ENCODE measurements at places on chromosomes 16 and 17.

DNA sequence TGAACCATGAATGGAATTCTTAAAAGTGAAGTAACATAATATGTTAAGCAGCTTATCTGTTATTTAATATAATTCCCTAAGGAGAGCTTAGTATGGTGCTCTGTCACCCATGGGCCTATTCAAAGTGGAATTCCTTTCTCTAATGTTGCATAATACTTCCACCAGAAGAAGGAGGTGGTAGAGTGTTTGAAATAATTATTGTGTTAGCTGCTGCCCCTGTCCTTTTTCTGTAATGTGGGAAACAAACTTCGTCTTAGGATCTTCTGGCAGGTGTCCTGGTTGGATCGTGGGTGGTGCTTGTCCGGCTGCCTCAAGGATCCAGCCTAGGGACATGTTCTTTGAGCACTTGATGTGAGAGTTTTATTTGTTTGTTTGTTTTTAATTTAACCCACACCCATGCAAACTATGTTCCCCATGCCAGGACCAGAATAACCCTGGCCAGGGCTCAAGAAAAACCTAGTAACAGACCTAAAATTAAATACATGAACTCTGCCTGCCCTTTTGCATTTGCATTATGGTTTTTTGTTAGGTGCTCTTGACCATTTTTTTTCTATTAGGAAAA is 46.1 kb downstream of the ZNRF1 start:
- DNase-seq, result no peak

- DNase-seq, result no peak
Observed at GRCh38 chr17:4631836-4632580, 9.5 kb downstream of the ALOX15 start.

GRCh38 chr17:40170325-40170724 is 6.9 kb upstream of the RAPGEFL1 start:
- no peak for DNase-seq

DNA sequence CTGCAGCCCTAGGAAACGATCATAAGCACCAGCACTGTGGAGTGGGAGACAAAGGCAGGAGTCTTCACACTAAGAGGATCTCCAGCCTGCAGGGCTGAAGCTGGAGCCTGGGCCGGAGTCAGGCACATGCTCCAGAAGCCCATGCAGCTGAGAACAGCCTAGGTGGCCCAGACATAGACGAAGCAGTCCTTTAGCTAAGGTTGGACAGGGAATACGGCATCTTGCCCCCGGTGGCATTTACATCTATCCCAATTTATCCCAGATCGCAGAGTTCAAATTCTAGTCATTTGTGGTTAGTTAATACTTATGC is 13.9 kb downstream of the TSPOAP1 start:
- DNase-seq, result no peak

DNA sequence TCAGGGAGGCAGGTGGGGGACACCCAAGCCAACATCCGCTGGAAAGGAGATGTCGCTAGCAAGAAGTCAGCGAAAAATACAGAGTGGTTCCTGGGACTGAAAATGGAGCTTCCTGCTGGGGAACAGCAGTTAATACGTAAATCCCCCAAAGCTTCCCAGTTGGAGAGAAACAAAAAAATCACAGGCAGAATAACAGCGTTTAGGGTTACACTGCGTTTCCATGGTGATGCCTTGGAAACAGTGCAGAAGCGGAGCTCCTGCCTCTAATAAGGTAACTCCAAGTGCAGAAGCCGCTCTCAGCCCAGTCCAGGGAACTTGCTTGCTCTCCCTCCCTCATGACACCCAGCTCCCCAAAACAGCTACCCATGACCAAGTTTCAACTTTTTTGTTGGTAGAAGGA is 73.4 kb downstream of the PLD6 start:
- DNase-seq, result no peak

Data from progenitor cell of endocrine pancreas (in vitro differentiated cells).